GM23248 (cell line): ENCODE measurements at places on chromosomes 5 and 9. TPM values are rescaled to one million over a fixed set of nuclear protein-coding genes. Genes with fewer than 3 reads are reported as not detected.

DNA sequence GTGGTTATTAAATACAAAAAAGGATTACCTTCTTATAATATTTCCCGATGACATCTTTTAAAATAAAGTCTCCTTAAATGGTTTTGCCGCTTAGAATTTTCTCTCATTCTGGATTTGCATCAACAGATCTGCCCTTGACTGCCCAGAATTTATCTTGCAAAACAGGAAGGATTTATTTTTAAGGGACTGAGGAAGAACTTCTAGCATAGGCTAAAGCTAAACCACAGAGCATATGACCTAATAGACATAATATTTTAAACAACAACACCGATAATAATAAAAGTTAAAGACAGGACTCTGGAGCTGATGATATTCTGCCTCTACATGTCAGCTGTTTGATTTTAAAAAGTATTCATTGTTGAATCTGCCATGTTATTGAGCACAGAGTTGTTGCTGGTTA lies 145.3 kb upstream of the ADCY2 start:
- no peak for DNase-seq

DNA sequence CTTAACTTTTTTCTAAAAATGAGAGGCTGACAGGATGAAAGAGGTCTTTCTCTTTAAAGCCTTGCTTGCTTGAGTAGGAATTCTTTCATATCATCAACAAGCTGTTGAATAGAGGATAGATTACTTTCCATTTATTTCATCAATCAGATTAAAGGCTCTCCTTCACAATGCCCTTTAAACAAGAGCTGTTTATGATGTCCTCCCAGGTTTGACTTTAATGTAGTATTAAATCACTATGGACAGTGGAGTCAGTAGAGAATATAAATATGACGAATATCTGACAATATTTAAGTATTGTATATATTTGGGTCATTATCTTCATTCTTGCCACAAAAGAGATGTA lies 282.0 kb downstream of the ISL1 start:
- DNase-seq, result no peak

GRCh38 chr9:134565316-134565915 lies 76.2 kb upstream of the COL5A1 start:
- no peak for DNase-seq

DNA sequence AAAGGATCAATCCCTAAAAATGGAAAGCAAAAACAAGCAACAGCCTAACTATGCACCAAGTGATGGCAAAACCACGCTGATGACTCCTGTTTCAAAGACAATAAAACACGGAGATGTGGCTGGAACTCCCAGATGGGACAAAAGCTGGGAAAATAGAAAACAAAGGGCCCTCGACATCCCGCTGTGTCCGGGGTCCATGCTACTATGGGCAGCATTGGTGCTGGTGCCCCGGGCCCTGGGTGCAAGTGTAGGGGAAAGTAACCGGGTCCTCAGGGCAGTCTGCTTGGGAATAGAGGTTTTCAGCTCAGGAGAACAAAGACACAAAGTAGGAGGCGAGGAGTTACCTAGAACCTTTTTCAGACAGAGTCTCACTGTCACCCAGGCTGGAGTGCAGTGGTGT lies 46.1 kb downstream of the MRPL36 start:
- DNase-seq, result no peak

Gene MYORG
- 0.13 and 1.1 TPM in 2 replicates for total RNA-seq

- no peak for DNase-seq
Measured at GRCh38 chr5:124889850-124890249, 143.4 kb upstream of the ZNF608 start.

GRCh38 chr5:179588166-179588565 lies 35.3 kb downstream of the HNRNPH1 start:
- no peak for DNase-seq

DNA sequence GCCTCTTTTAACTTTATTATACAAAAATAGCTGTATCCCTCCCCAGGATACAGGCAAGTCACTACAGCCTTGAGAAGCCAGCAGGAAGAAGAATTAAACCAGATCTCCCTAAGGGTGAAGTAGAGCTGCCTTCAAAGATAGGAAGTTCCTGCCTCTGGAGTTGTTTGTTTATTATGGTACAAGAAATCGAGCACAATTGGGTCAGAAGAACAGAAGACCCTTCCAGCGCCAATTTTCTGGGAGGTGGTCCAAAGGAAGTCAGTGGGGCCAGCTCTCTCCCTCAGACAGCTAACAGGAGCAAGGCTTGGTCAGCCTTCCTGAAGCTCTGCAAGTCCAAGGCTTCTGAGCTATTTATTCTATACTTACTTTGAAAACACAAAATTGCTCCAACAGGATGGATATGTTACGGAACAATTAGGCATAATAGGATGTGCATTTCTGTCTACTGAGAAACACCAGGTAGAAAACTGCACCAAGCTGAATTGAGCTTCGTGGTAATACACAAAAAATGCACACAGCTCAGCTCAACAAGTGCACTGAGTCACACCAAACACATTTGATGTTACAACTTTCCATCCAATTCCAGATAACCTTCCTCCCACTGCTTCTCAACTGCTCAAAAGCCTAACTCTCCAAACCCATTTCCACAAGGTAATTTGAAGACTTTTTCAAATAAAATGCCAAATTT lies 16.0 kb downstream of the SERINC5 start:
- peak; percentile 70 for DNase-seq

- peak; percentile 20 for DNase-seq
Measured at GRCh38 chr5:125043781-125044391, 297.4 kb upstream of the ZNF608 start.

- DNase-seq, result peak; percentile 89
Measured at GRCh38 chr5:15003511-15003920, 131.9 kb upstream of the ANKH start.

GRCh38 chr9:136793086-136793946 lies 2.2 kb downstream of the TMEM141 start:
- DNase-seq, result no peak

GRCh38 chr5:55510523-55510880 lies 24.3 kb downstream of the PLPP1 start:
- DNase-seq, result no peak

Gene NFIB
- 3.4 and 5.3 TPM in 2 replicates for total RNA-seq

Gene JAK2
- 6.5 and 6.7 TPM in 2 replicates for total RNA-seq

GRCh38 chr9:120729791-120730241 lies 15.5 kb upstream of the MEGF9 start:
- no peak for DNase-seq

DNA sequence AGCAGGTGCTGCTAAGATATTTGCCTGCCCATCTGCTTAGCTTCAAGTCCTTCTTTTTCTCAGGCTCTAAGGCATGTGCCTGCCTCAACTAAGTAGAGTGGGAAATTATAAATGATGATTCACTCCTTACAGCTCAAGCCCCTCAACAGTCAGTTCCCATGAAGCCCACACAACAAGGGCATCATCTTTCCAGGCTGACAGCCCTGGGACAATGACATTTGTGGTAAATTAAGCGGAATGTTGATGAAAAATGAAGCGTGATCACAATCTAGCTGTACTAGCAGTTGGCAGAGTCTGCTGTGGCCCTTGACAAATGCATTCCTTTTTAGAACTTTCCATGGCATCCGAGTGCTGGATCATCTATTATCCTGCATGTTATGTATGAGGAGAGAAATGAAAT lies 548.6 kb downstream of the KIF4B start:
- no peak for DNase-seq

DNA sequence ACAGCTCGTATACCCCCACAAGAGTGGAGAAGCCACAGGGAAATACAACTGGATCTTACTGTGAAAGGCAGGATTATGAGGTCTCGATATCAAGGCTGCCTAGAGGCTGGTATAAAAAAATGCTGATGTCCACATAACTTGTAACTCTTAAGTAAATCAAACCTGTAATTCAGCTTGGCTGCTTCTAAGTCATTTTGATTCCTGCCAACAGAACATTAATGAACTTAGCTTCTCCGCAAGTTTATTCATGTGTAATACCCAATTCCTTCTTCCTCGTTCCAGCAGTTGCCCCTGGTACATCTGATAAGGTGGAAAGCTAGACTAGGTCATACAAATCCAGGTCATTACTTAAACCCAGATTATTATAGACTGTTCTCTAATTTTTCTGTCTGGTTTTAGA lies 16.4 kb upstream of the SMIM15 start:
- DNase-seq, result no peak

Gene ASPN
- total RNA-seq, result 5.7 and 6.3 TPM in 2 replicates

GRCh38 chr5:333945-334344 lies 12.4 kb downstream of the AHRR start:
- peak; percentile 29 for DNase-seq

Gene SPATA31E1
- total RNA-seq, result not detected in 2 replicates

GRCh38 chr5:6950250-6950649 lies 237.0 kb downstream of the TENT4A start:
- peak; percentile 48 for DNase-seq

Gene FYB1
- under 0.01 TPM in 1 of 2 replicates, not detected in the other for total RNA-seq

DNA sequence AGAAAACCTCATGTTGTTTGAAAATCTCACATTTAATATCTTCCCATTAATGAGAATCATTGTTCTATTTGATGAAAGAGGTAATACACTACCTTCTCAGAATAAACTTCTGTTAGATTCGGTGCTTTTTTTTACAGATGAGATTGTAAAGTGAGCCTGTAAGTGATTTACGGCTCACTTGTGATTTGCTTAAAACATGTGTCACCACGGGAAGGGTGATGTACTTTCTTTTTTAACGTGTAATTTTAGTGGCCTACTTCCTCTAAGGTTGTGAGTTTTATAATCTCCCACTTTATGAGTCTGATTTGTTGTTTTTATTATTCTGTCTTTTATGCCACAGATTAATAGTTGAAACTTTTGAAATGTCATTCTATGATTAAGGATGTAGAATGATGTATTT lies 15.9 kb downstream of the ANXA1 start:
- DNase-seq, result no peak

DNA sequence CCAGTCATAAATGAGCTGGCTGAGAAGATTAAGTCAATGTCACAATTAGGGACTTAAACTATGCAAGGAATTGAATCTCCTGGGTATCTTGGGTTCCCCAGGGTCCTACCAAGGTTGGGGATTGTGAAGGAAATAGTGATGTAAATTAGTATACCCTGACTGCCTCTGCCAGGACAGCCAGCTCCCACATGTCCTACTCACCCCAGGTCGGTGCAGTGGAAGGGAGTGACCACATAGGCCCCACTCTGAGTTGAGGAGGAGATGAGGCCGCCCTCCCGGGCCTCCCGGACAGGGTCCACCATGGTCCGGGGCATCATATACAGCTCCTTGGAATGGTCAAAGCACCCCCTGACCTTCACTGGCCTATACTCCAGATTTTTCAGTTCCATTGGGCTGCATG lies 2.7 kb downstream of the SURF1 start:
- DNase-seq, result no peak

- DNase-seq, result no peak
Measured at GRCh38 chr9:93910598-93910997, 44.6 kb downstream of the BARX1 start.

GRCh38 chr5:105836268-105836667 lies 1834.5 kb downstream of the EFNA5 start:
- peak; percentile 74 for DNase-seq

DNA sequence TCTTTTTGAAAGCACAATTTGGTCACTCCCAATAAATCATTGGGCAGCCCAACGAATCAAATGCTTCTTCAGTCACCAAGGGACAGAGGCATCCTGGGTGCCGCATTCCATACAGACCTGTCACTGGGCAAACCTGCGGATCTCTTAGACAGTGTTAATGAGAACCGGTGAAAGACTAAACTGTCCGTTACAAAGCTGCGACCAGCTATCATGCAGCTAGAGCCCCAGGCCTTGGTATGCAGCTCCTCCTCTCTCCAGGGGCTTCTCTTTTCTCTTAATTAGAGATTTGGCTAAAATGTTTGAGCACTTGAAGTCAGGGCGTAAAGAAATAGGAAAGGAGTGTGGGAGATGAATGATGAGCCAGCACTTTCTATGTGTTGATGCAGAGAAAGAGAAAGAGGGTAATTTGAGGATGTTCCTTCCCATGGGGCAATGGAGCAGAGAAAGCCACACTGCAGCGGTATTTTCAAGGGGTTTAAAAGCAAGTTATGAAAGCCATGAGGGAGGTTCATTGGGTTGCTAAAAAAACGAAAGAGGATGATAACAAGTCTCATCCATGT lies 175.3 kb downstream of the RFK start:
- DNase-seq, result no peak

Gene ANKRD55
- not detected in 2 replicates for total RNA-seq

DNA sequence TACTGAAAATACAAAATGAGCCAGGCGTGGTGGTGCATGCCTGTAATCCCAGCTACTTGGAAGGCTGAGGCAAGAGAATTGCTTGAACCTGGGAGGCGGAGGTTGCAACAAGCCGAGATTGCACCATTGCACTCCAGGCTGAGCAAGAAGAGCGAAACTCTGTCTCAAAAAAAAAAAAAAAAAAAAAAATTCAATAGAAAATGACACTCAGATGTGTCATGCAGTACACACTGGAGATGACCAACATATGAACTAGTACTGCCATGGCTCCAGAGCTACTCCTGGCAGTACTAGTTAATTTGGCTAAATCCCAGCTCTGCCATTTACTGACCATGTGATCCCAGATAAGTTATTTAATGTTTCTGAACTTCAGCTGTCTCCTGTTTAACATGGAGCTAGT lies 7.3 kb downstream of the ATOX1 start:
- peak; percentile 80 for DNase-seq

Gene IRX1
- 25.9 and 32.5 TPM in 2 replicates for total RNA-seq

Gene SLC22A5
- 1.9 and 3.0 TPM in 2 replicates for total RNA-seq

- no peak for DNase-seq
Measured at GRCh38 chr9:22065431-22066200, 56.5 kb upstream of the CDKN2B start.

- peak; percentile 85 for DNase-seq
Measured at GRCh38 chr9:88388886-88389605, 802 bp downstream of the SPIN1 start.

Gene PCDH12
- total RNA-seq, result 0.13 TPM in 1 of 2 replicates, not detected in the other

GRCh38 chr5:88807327-88807726 lies 75.7 kb downstream of the MEF2C start:
- DNase-seq, result no peak

GRCh38 chr5:168736281-168736831 lies 157.2 kb upstream of the PANK3 start:
- no peak for DNase-seq

Gene SLC6A3
- total RNA-seq, result not detected in 2 replicates

GRCh38 chr9:115328677-115329076 lies 210.7 kb upstream of the TNC start:
- no peak for DNase-seq

Gene SAPCD2
- total RNA-seq, result 5.4 TPM in 2 replicates

- DNase-seq, result no peak
Measured at GRCh38 chr5:172554562-172554961, 86.5 kb upstream of the NEURL1B start.

Gene ABCA2
- 33.2 and 49.4 TPM in 2 replicates for total RNA-seq

DNA sequence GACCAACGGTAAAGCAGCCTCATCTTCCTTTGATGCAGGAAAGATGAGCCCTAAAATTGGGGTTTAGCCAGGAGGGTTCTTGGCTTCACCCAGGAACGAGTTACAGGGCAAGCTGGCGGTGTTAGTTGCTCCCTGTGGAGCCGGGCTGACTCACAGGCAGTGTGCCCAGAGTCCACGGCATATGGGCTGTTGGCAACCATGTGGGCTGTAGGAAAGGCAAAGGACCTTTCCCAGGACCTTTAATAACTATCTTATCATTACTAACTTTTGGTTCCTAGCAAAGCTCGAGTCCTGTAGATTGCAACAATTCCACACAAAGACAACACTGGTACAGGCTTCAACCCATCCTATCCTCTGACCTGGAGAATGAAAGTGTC lies 29.8 kb upstream of the CLPTM1L start:
- DNase-seq, result peak; percentile 82
